Stimulated activated naive CD4-positive, alpha-beta T cell treated with Interleukin-2 at 50 U/mL for 16 hours (primary cell): ENCODE measurements at places on chromosomes 3 and 15.

GRCh38 chr3:150069154-150069527, 98.4 kb upstream of the PFN2 start:
- DNase-seq = no peak

GRCh38 chr3:39254806-39255449, 24.9 kb downstream of the CX3CR1 start:
- no peak for DNase-seq

DNA sequence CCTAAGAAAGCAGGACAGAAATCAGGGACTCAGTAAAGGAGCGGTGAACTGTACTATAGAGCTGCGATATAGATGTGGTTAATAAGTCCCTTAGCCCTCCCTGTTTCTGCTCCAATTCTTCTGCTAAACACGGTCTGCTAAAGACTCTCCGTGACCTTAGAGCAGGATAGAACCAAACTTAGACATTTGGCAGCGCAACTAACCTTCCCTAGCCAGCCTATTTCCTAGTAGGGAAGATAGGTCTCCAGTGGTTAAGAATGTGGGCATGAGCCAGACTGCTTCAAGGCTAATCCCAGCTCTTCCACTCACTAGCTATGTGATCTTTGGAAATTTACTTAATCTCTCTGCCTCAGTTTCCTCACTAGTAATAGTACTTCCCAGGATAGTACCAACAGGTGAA, 193.6 kb upstream of the IL12A start:
- no peak for DNase-seq

DNA sequence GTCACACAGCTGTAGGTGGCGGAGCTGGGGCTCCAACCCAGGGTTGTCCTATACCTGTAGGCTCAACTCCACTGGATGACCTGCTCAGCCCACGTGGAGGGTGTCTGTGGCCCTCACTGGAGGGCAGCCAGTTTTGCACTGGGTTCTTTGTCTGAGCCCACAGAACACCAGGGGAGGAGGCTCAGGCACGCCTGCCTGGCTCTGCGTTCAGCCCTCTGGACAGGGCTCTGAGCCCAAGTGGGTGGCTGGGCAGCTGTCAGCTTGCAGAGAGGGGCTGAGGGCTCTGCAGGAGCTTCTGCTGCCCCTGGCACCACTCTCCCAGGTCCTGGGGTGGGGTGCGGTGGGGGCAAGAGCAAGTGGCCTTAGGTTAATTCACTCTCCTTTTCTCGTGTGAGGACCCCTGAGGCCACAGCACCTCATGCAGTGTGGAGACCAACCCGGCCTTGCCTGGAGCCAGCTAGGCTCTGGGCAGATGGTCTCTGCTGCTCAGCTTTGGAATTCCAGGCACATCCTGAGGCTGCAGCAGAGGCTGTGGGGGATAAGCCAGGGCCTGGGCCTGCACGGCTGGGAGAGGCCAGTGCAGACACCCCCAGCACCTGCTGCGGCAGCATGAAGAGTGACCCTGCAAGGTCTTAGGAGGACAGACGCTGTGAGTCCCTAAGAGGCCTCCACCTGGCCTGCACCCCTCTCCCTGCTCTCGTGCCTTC, 23.5 kb downstream of the DUSP7 start:
- no peak for DNase-seq

- DNase-seq = no peak
These were observed 141.8 kb downstream of the ALDH1A2 start for GRCh38 chr15:57923750-57924149.

GRCh38 chr15:80179025-80179759, 26.4 kb downstream of the FAH start:
- no peak for DNase-seq

DNA sequence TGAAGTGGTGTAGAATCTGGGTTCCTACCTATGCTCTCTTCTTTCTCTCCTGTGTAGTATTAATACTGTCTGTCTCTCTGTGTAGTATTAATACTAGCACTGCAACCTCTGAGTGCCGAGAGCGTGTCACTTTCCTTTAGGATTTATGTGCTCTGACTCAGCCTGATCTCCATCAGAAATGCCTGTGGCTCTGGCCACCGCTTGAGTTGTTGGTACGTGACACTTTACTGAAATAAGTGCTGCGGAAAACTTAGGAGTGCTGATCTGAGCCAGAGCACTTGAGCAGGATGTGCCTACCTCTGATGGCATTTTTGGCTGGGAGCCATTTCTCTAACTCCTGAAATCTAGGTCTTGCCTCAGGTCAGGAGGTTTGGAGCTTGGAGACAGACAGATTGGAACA, 807.4 kb downstream of the SQOR start:
- no peak for DNase-seq

DNA sequence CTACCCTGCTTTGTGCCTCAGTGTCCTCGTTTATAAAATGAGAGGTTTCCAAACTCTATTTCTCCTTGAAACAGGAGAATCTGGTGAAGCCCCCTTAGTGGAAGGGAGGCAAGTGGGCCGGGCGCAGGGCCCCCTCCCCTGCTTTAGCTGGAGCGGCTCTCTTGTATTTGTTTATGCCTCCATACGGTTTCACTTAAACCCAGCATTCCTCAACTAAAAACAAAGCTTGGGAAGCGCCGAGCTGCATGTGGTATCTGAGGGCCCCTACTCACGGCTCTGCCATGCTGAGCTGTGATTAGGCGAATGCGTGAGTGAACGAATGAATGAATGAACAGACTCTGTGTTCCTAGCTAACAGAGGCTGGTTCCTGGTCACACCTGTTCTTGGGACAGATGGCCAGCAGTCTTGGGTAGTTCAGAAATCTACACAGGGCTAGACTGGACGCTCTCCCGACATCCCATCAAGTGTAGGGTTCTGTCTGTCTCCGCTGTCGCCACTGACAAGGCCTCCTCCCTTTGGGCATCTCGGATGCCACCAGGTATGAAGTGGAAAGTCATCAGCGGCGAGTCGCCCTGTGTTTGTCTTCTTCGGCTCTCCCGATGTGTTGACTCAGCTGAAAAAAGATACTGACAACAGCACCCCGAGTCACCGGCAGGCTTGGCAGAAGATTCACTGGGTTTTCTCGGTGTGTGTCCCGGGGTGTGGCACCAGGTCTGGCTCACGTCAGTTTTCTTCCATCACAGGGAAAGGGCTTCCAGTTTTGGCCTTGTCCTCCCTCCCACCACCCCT, 42.4 kb upstream of the VPS8 start:
- no peak for DNase-seq

DNA sequence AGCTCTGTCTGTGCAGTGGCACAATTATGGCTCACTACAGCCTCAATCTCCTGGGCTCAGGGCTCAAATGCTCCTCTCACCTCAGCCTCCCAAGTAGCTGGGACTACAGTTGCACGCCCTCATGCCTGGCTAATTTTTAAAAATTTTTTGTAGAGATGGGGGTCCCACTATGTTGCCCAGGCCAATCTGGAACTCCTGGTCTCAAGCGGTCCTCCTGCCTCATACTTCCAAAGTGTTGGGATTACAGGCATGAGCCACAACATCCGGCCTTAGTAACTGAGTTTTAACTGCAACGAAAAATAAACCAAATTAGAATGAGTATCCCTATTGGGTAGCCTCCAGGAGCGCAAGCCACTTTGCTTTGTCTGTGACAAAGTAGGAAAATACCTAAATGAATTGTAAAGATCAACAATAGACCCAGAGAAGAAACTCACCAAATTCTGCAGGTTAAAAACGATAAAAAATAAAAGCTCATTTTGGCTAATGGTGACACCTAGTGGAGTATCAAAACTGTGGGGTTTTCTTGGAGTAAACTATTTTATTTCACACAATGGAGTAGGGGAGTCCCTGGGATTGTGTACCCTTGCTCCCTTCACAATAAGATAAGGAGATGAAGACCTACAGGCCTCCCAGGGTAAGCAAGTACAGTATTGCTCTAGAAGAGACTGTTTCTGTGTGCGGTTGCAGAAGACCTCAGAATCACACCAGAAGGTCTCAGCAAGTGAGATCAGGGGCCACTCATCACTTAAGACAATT, 21.0 kb upstream of the CA12 start:
- no peak for DNase-seq

DNA sequence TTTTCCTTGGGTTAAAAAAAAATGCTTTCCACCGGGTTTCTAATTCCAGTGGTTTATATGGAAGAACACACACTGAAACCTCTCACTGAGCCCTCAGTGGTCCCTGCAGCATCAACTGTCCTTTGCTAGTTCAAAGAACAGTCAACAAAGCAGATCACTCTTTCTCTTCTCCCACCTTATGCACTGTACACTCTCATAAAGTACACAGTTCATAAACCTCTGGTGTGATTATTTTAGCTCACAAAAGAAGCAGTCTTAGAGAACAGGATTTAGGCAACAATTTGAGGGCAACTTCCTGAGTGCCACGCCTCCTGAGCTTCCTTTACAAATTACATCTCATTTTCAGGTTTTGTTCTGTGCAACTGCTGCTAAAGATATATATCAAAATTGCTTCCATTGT, 728.4 kb upstream of the GOLIM4 start:
- DNase-seq = no peak

- DNase-seq = no peak
These were observed 125.1 kb upstream of the RGMA start for GRCh38 chr15:93214106-93214505.

- no peak for DNase-seq
These were observed 437.4 kb downstream of the NR2F2 start for GRCh38 chr15:96767703-96768434.

- peak; percentile 11 for DNase-seq
These were observed 564 bp upstream of the PIGZ start for GRCh38 chr3:196969134-196969659.

DNA sequence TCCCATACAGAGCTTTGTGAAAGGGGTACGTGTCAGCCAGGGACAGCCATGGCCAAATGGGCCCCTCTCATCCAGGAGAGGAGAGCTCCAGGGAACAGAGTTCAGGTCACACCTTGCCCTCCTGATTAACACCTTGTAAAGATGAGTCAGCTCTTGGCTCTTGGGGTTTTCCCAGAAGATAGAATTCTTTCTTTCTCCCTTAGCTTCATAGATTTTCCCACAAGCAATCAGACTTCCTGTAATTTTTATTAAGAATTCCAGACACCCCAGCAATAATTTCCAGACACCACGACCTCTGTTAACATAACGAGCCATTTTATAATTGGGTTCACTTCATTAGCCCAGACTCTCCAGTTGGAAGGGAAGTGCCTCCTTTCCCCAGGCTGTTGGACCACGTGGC, 86.4 kb downstream of the LRTM1 start:
- DNase-seq = no peak

DNA sequence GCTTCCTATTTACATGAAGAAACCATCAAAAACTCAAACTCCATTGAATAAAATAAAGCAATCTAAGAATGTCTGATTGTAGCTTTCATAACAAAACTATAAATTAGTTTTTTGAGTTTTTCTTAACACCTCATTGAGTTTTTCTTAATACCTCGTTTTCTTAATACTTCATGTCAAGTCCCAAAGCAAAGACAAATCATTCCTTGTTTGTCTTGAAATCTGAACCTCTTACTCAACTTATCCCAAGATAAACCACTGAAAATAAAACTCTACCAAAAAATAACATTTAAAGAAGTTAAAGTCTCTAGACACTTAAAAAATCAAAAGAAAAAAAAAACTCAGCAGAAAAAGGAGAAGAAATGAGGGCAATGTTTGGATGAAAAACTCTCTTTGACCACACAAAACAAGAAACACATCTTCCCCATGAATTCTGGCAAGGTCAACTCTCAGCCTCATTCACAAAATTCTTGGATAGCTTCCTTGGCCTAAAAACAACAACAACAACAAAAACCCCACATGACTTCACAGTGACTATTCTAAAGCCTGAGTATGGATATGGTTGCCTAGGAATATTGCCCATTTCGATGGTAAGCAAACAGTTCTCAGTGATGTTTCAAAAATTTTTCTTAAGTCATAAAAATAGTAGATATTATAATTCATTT, 38.2 kb downstream of the TMCC1 start:
- no peak for DNase-seq

DNA sequence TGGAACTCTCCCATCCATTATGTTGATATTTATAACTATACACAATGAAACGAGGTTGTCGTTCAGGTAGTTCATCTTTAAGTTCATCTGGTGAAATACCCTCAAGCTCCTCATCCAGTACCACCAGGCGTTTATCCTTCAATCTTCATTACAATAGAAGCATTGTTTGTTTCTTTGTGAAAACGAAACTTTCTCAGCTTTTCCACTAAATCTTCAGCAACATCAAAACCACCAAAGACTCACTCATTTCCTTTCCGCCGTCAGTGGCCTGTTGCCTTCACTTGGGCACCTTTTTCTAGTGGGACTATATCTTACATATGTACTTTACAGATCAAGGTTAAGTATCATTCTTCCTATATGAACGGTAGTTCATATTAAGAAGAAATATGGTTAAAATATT, 44.1 kb upstream of the TFG start:
- DNase-seq = peak; percentile 10

DNA sequence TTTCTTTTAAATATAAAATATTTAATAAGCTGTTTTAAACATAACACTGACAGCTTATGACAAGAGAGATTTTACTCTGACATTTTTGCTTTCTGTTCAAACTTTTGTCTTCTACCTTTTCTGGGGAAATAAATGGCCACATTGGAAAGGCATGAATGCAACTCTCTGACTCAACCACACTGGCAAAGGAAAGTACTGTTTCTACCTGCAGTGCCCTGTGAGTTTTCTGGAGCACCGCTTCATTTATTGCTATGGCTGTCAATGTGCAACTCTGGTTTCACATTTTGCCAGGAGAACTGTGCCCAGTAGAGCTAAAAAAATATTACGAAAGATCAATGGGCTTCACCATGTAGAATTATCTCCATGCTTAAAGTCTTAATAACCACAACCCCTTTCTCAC, 15.1 kb downstream of the PDZRN3 start:
- DNase-seq = no peak

GRCh38 chr15:39767921-39768320, 14.7 kb downstream of the FSIP1 start:
- no peak for DNase-seq

- no peak for DNase-seq
These were observed 57.3 kb upstream of the GRM7 start for GRCh38 chr3:6803619-6804018.

DNA sequence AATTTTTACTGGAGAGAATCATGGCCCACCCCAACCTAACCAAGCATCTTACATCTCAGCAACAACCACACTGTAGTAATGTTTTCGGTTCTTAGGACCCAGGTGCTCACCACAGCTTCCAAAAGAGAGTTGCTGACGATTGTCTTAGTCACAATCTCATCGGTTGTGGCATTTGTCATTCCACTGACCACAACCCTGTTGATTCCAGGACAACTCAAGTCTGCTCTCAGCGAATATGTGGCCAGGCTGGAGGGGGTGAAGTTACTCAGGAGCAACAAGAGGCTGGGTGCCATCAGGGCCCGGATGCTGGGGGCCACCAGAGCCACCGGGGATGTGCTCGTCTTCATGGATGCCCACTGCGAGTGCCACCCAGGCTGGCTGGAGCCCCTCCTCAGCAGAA, 25.9 kb downstream of the GALNT15 start:
- DNase-seq = no peak

- no peak for DNase-seq
These were observed 13.1 kb upstream of the SLC27A2 start for GRCh38 chr15:50168783-50169411.

GRCh38 chr3:50587373-50587772, 18.1 kb downstream of the HEMK1 start:
- DNase-seq = no peak

GRCh38 chr3:55687526-55687925, 200.4 kb upstream of the WNT5A start:
- DNase-seq = no peak

GRCh38 chr15:57586661-57587424, 4.9 kb upstream of the MYZAP start:
- DNase-seq = no peak
